ENCODE measurements at places on chromosomes 7 and 10.

DNA sequence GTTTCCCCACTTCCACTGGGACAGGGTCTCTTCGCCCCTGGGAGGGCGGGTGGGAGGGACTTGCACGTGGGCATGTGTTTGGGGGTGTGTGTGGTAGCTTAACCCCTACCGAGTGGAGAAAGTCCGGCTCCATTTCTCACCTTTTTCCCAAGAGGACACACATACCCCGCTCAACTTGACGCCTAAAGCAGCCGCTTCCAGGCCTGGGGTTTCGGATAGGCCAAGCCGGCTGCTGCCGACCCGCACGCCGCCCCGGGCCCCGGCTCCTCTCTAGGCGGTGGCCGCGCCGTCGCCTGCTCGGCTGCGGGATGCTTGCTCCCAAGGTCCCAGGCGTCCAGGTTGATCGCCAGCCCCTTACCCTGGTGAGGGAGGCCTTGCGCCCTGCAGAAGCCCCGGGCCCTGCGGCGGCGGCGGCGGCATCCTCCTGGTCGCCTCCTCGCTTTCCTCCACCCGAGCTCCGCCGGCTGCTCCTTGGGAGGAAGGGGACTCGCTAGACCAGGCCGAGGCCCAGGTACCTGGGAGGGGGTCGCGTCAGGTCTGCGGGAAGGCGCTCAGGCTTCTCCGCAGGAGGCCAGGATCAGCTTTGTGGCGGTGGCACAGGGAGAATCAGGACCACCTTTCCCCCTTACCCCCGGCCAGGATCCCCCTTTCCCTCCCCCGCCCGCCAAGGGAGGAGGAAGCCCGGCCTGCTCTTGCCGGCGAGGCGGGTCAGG lies 3.2 kb upstream of the GATA3 start:
- no peak for DNase-seq

- DNase-seq: no peak
Observed at GRCh38 chr10:89242840-89243568, 8.6 kb downstream of the LIPA start.

- no peak for DNase-seq
Observed at GRCh38 chr7:69433081-69433480, 165.2 kb upstream of the AUTS2 start.

- DNase-seq: no peak
Observed at GRCh38 chr10:100647928-100648327, 97.5 kb upstream of the PAX2 start.

- DNase-seq: no peak
Observed at GRCh38 chr7:155458111-155458877, at the start of gene EN2. Gene EN2 (plus strand): TSS chr7:155458129. CDS start chr7:155458378, 249 bp downstream.

- no peak for DNase-seq
Observed at GRCh38 chr7:134827436-134827835, 48.0 kb downstream of the CALD1 start.

GRCh38 chr10:28840971-28841370 lies 163.7 kb downstream of the BAMBI start:
- no peak for DNase-seq

GRCh38 chr7:40701836-40702551 lies 567.2 kb downstream of the SUGCT start:
- DNase-seq: no peak

- no peak for DNase-seq
Observed at GRCh38 chr7:81462672-81463071, 307.2 kb downstream of the HGF start.

DNA sequence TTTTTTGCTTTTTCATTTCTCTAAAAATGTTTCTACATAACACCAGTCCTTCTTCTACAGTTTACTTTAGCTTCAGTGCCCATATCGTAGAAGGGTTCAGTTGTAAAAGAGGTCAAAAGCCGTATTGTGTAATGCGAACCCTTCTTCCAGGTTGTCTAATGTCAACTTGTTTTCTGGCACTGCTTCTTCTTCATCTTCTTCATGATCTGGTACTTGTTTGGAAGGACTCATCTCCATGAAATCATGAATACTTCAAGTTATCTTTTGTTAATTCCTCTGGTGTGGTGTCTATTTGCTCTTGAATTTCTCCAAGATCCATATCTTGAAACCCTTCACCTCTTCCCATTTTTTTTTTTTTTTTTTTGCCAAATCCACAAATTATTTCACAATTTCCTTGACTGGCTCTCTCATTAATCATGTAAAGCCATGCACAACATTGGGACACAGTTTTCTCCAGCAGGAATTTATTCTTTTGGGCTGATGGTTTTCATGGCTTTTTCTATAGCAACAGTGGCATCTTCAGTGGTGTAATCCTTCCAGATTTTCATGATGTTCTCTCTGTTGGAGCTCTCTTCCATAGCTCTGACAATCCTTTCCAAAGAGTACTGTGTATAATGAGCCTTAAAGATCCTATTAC lies 85.1 kb downstream of the CPED1 start:
- no peak for DNase-seq

GRCh38 chr10:90319188-90319914 lies 538.5 kb downstream of the HTR7 start:
- DNase-seq: no peak

GRCh38 chr10:19620811-19621210 lies 195.4 kb upstream of the PLXDC2 start:
- no peak for DNase-seq

- DNase-seq: no peak
Observed at GRCh38 chr7:81162771-81163525, 244.1 kb upstream of the SEMA3C start.

DNA sequence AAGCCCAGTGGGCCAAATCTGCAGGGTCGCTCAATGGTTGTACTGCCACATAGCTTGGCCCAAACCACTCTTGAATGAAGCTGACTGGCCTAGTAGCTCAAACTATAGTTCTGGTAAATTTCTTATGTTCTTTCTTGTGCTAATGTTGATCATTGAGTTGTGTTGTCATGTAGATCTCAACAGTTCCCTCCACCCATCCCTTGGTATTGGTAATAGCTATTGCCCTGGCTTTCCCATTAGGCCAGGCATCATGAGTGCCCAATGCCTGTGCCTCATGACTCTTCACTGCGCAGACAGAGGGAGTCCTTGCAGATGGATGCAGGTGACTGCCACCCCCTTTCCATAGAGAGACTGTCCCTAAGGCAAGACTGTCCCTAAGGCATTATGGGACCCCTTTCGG lies 988.4 kb downstream of the KCNMA1 start:
- DNase-seq: no peak

DNA sequence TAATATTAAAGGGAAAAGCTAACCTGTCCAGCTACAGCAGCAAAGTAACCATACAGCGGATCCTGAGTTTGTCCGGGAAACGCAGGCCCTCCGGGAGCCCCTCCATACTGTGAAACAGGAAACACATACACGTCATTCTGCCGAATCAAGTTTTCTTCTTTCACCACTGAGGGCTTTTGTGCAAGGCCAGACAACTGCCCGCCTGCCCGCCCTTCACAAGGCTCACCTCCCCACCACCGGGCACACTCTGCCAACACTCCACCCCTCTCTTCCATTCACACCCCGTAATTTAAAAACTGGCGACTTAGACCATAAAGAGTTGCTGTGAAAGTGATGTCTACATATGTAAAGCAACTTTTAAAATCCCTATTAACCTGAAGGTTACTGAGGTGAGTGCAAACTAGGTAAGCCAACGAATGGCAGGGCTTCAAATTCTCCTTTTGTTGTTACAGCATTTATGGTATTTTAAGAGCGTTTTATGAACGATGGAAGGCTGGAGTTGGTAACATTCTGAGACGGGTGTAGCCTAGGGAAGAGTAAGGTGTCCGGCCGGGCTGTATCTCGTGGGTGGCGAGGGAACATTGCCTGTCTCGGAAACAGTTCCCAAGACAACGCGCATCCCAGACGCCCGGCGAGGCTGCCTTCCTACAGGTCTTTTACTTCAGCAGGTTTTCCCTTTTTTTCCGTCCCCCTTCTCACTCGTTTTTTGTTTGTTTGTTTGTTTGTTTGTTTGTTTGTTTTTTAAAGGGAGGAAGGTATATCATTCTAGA lies 817 bp downstream of the SRI start:
- no peak for DNase-seq

- DNase-seq: no peak
Observed at GRCh38 chr7:48528646-48529045, 357.4 kb downstream of the ABCA13 start.

DNA sequence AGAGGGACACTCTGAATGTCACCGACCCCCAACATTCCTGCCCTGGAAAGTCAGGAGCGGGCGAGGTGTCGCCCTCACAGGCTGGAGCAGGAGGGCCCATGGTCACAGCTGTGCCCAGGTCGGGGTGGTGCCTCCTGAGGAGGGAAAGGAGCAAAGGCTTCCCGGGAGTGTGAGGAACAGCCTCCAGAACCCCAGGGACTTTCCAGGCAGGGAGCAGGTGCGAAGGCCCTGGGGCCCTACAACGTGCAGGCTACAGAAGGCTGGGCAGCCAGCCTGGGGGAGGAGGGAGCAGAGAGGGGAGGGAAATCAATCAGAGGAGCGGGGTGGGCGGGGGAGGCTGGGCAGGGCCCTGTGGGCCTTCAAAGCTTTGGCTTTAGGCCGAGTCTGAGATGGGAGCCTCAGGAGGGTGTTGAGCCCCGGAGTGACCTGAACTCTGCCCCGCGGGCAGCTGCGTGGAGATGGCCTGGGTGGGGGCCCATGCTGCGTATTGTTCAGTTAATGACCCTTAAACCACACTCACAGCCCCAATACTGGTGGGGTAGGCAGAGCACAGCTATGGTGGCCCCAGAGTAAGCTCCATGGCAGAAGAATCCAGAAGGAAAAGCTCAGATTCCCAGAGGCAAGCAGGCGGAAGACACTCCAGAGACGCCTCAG lies 44.2 kb upstream of the PPP2R2D start:
- DNase-seq: no peak

- no peak for DNase-seq
Observed at GRCh38 chr10:72638586-72639440, 12.9 kb upstream of the MICU1 start.

DNA sequence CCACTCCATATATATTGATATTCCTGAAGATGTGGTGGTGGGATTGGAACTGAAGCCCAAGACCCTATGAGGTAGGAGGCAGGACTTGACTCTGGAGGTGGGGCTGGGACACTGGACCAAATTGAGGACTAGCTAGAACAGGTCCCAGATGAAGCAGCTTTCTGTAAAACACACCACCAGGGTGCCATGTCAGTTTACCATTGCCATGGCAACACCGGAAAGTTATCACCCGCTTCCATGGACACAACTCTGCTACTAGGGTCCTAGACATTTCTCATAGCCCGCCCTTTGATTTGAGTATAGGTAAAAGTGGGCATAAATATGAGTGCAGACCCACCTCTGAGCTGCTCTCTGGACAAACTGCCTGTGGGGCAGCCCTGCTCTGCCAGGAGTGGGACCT lies 490.5 kb upstream of the PFKP start:
- no peak for DNase-seq

- DNase-seq: no peak
Observed at GRCh38 chr10:110216942-110217661, 9.7 kb downstream of the MXI1 start.

- no peak for DNase-seq
Observed at GRCh38 chr7:57203161-57203791, 71.0 kb upstream of the ZNF479 start.

GRCh38 chr10:23966504-23967051 lies 242.4 kb upstream of the KIAA1217 start:
- no peak for DNase-seq

- DNase-seq: no peak
Observed at GRCh38 chr10:74640134-74640921, 186.1 kb upstream of the KAT6B start.

- DNase-seq: no peak
Observed at GRCh38 chr7:92699966-92700514, 109.8 kb upstream of the FAM133B start.

DNA sequence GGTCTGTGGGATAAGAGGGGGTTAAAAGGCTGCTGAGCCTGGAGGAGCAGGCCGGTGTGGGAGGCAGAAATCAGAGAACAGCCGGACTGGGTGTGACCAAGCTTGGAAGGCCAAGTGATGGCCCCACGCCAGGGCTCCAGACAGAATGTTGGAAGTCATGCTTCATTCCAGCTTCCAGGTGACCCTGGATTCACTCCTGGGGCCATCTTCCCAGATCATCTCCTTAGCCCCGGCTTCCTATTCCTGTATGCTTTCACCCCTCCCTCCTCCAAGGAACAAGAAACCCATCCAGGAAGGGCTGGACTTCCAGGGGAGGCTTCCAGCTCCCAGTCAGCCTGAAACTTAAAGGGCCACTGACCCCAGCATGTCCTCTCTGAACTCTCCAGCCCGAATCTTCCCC lies 1.0 kb downstream of the INMT start:
- no peak for DNase-seq

- DNase-seq: no peak
Observed at GRCh38 chr7:132560825-132561529, 15.3 kb downstream of the PLXNA4 start.

GRCh38 chr7:70681469-70682350 lies 450.2 kb upstream of the GALNT17 start:
- no peak for DNase-seq

- no peak for DNase-seq
Observed at GRCh38 chr10:127878475-127879055, 14.2 kb downstream of the CLRN3 start.

- DNase-seq: no peak
Observed at GRCh38 chr10:110457851-110458250, 39.9 kb upstream of the DUSP5 start.

DNA sequence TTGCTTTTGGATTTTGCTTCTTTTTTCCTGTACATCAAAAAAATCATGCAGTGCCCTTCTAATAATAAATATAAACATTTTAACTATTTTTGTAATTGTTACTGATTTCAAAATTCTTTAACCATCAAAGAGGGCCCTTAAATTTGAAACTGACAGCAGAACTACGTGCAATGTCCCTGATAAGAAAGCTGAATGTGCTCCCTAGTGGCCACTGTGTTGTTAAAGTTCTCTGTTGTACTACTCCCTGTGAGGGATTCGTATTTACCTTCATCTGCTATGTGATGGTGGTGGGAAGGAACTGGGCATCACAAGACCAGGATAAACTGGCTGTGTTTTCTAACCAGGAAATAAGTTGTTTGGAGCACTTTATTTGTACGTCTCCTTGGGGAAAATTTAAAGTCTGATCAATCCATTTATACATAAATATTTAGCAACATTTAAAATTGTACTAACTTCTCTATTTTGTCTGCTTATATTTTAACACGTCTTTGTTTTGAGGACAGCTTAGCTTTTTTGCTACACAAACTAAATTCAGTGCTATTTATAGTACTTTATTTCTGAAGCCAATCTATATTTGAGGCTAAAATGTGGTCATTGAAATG lies 322.4 kb downstream of the HGF start:
- DNase-seq: no peak

- DNase-seq: no peak
Observed at GRCh38 chr7:11817111-11817740, 14.8 kb downstream of the THSD7A start.

DNA sequence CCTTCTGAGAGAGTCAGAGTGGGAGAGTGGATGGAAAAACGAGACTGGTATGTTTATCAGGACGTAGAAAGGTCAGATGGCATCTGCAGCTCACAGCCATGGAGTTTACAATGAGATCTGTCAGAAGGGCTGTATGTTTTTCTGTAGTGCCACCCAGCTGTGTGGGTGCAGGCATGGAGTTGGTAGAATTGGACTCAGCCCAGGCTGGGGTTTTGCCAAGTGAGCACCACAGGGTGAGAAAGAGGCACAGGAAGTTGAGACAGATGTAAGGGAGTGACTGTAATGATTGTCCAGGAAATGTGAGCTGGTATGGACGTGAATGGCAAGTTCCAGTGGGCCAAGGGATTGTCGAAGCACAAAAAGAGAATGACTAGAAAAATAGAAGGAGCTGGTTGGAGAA lies 9.1 kb upstream of the ZYX start:
- DNase-seq: no peak
